Hematopoietic multipotent progenitor cell treated with erythropoietin and hydrocortisone succinate and interleukin-3 and kit ligand, for 4 days (in vitro differentiated cells): ENCODE measurements at places on chromosomes 5 and 9.

GRCh38 chr5:158126442-158127405 is 267.8 kb upstream of the CLINT1 start:
- peak; percentile 20 for DNase-seq

- DNase-seq = no peak
These were observed 605.1 kb upstream of the KLF4 start for GRCh38 chr9:108094676-108094993.

DNA sequence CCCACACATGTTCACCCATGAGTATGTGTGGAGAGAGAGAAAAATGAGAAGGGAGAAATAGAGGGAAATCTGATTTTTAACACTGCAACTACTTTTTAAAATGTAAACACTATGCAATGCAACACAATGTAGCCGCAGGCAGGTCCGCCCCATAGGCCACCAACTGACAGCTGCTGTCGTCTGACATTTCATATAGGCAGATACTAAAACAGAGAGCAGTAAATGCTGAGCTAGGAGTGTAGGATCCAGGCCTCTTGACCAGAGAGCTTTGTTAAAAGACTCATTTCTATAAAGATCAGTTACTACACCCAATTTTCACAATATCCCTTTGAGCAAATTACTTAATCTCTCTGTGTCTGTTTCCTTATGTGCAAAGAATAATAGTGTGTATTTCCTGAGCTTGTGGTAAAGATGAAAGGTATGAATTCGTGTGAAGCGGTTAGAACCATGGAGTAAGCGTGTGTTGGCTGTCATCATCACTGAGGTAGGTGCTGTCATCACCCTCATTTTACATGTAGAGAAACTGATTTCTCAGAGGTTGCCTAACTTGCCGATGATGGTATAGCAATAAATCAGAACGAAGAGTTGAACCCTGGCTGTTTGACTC is 55.2 kb upstream of the PDE8B start:
- peak; percentile 17 for DNase-seq

- DNase-seq = no peak
These were observed 20.6 kb upstream of the TRAF1 start for GRCh38 chr9:120947222-120947621.

DNA sequence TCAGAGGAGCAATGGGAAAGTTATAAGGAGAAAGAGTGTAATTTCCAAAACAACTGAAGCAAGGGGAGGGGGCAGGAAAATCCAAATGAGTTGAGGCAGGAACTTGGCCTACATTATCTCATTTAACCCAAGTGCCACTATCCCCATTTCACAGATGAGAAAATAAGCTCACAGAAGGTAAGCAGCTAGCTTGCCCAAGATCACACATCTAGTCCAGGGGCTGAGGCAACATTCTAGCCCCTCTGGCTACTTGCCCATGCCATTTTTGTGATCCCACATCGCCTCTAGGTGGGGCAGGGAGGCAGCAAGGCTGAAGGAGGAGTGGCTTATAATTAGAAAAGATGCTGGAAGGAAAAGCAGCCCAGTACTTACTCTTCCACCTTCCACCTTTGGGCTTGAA is 2.6 kb upstream of the PSIP1 start:
- DNase-seq = peak; percentile 69

DNA sequence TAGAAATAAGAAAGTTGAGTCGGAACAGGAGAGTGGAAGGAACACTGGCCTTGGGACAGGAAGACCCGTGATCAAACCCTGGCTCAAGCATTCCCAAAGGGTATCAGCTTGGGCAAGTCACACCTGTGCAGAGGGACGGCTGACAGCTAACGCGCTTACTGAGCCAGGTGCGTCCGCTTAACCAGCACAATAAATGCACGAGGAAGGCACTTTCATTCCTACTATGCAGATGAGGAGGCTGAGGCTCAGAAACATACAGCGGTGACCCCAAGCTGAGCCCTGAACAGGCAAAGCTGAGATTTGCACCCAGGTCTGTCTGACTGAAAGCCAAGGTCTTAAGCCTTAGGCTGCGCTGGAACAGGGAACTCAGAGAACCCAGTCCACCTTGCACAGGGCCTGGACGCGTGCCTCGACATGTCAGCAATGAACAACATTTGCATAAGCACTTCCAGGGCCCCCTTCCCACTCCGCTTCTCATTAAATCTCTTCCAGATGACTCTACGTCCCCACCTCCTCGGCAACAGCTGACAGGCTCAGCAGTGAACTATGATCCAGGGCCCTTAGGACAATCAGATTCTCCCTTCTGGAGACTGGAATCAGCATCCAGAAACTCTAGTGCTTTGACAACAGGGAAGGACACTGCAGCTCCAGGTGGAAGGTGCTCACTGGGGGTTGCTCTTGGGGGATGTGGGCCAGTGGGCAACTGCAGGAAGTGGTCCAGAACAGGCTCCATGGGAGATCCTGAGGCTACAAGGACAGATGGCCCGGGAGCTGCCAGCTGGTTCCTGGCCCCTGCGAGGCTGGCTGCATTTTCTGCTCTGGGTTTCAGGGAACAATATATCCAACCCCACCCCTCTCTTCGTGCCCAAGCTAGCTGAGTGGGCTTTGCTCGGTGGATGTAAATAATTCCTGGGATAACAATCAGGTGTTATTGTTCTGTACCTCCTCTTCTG is 35.2 kb downstream of the SH3PXD2B start:
- DNase-seq = no peak
